ENCODE measurements at places on chromosomes 12 and 14.

GRCh38 chr12:93723568-93723930 lies 46.4 kb downstream of the CRADD start:
- DNase-seq: no peak

DNA sequence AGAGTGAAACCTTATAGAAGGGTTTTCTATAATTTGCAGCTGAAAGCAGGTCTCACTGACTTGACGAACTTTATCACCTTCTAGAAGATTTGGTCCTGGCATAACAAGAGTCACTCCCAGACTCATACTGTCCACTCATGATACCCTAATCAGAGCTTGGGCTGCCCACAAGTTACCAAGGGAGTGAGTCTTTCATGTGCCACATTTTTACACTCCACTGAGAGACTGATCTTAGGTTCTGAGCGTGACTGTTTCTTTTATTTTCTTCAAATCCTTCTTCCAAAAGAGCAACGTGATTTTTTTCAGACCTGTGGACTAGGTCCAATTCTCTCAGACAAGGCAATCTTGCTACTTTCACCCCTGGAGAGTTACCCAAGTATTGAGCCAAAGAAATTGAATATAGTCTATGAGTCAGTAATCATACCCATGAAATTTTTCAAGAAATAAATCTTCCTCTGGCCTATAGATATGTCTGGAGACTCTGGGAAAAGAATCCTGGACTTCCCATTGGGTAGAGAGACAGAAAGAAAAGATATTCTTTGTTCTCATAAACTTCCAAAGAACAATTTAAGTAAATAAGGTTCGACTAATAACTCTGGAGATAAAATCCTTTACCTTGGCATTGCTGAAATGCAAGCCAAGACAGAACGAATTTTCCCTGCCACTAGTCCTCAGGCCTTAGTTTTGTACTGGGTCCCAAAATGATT lies 26.9 kb downstream of the SIX1 start:
- no peak for DNase-seq

GRCh38 chr12:132257955-132258490 lies 71.4 kb downstream of the GALNT9 start:
- DNase-seq: no peak

DNA sequence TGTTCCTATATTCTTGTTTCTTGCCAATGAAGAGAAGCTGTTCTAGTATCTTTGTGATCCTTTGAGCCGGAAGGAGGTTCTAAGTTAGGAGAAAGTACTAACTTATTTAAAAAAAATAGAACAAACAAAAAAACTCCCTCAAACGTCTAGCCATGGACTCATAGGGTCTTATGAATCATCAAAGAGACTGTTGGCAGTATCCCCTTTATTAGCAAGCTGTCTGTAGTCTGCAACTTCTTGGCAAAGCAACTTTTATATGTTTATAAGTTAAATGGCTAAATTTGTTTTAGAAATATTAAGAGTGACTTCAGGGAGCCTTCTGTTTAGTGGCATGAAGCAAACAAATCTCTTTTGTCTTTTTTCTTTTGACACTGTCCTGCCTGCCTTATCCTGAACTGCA lies 291.9 kb downstream of the FUT8 start:
- no peak for DNase-seq

DNA sequence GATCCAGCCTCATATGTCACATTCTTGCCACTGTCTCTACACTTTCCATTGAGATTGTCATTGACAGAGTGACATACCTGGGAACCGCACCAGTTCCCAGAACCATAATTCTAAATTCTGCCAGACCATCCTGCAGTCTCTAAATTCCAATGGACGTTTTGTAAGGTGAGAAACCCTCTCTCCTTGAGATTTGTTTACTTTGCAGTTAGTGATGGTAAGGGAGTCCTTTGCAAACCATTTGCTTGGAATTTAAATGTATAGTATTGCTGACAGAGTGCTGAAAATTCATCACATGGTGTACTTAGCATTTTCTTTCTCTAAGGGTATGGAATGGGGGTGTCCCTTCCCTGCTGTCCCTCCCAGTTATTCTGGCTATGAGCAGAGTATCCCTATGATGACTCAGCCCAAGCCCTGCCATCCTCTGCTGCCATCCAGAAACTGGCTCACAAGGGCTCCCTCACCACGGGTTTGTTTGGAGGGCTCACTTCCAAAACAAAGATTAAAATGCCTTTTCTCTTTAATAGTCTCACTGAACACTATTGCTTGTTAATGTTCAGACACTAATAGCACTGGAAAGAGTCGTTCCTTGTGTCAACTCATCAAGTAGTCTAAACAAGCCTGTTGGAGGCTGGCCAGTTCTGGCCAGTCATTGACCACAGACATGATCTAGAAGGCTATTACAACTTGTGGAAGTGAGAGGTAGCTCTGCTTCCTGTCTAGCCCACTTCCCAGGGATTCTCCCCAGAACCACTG lies 129.0 kb upstream of the HMGA2 start:
- no peak for DNase-seq

DNA sequence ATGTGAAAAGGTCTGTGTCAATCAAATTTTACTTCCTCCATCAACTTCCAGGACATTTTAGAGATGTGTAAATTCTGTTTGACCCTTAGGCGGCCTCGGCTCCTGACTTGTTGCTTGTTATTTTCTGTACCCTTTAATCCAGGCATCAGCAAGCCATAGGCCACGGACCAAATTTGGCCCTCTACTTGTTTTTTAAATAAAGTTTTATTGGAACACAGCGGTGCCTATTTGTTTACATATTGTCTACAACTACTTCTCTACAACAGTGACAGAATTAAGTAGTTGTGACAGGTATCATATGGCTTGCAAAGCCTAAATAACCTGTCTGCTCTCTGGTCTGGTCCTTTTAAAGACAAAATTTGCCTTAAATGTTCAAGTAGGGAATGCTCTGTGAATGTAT lies 132.1 kb downstream of the AACS start:
- no peak for DNase-seq

DNA sequence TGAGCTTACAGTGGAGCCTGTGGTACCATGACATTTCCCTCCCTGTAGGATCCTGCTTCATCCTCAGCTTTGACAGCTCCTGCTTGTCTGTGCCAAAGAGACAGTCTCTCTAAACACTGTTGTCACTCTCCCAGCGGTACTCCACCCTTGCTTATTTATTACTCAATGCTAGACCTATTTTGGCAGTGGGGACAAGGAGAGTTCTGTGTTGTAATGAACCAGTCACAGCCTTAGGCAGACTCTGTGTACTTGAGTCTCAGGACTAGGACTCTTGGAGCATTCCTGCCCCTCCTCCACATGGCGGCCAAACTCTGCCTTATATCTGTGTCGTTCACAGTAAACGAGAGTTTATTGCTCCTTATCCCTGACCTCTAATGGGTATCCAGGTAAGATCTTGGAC lies 70.9 kb downstream of the PIK3C2G start:
- DNase-seq: no peak

GRCh38 chr12:109029411-109029810 lies 8.5 kb upstream of the SVOP start:
- no peak for DNase-seq
